Fibroblast of upper back skin (primary cell): ENCODE measurements at places on chromosomes 1 and 21.

DNA sequence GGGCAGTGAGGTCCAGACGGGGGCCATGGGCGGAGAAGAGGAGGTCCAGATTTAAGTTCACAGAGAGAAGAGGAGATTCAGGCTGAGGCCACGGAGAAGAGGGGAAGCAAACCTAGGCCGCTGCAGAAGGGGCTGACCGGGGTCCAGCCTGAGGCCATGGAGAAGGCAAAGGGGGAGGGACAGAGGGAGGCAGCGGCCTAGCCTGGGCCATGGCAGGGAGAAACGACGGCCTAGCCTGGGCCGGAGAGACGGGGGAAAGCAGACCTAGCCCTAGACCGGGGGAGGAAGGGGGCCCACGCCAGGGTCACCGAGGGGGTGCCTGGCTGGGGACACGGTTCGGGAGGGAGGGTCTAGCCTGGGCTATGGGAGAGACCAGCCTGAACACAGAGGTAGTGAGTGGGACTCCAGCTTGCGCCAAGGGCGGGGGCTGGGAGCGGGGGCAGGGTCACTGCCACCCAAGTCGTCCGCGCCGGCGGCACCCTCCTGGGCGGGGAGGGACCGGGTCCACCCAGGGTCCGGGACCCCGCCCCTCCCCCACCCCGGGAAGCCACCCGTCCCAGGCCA, 459 bp downstream of the CAPZB start:
- DNase-seq, result no peak

DNA sequence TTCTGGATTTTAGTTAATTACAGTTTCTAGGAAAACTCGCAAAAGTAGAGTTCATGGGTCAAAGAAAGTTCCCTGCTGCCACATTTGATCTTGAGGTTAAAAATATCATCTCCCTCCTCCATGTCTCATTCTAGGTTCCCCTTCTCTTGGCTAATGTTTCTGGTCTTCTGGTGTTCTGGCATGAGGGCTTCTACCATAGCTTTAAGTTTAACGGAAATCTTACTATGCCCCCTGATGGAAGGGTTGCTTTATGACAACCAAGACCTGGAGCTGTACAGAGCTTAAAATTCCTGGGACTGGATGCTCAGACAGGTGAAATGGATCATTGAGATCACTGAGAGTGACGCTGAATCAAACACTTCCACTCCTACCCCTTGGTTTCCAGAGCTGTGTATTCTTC, 1881.7 kb downstream of the MRPL39 start:
- DNase-seq, result no peak

DNA sequence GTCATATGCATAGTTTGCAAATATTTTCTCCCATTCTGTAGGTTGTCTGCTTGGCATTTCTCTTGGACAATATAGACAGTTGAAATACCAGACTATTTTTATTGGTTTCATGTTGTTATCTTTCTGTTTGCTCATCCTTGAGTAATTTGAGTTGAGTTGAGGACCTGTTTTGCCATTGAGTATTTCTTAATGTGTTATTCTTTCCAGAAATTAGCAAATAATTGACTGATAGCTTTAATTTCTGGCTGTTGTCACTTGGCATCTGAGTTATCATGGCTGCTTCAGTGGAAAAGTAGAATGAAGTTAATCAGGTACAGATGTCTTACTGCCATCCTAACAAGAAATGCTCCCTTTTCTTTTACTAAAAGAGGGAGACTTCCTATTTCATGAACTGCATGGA, 264.8 kb upstream of the DUSP10 start:
- no peak for DNase-seq

- DNase-seq, result no peak
Measured at GRCh38 chr1:9161963-9162362, 33.1 kb upstream of the GPR157 start.

GRCh38 chr1:197486946-197487345, 218.9 kb downstream of the CRB1 start:
- peak; percentile 27 for DNase-seq

DNA sequence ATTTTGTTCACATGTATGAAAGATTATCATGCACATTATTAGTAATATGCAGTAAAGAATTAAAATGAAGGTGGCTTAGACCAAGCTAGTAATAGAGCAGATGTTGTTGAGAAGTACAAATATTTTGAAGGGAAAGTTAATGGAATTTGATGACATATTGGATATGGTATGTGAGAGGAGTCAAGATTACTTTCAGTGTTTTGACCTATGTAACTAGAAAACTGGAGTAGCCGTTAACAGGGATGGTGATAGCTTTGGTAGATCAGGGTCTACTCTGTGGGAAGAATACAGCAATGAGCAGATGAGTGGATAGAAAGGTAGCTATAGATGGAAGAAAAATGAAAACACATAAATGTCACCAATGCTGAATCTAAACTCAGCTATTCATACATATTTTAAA, 163.2 kb upstream of the LRRC7 start:
- DNase-seq, result peak; percentile 3

GRCh38 chr1:85325920-85326319, 49.5 kb upstream of the BCL10 start:
- DNase-seq, result no peak

DNA sequence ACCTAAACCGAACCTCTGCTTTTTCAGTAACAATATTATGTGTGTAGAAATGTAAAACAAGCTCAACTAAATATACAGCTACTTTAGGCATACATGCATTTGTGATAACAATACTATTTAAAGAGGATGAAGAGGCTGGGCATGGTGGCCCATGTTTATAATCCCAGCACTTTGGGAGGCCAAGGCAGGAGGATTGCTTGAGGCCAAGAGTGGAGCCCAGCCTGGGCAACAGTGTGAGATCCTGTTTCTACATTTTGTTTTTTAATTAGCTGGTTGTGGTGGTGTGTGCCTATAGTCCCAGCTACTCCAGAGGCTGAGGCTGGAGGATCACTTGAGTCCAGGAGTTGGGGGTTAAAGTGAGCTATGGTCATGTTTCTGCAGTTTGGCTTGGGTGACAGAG, 73.6 kb upstream of the LYPLAL1 start:
- DNase-seq, result no peak

- DNase-seq, result peak; percentile 59
Measured at GRCh38 chr21:34908419-34909055, 140.6 kb downstream of the RUNX1 start.
